Stimulated activated CD8-positive, alpha-beta memory T cell treated with anti-CD3 and anti-CD28 coated beads, Interleukin-7, amount 100 ng/mL, for 24 hours (primary cell): ENCODE measurements at places on chromosomes 2 and 18.

- DNase-seq, result no peak
These were observed 123.7 kb downstream of the COL6A3 start for GRCh38 chr2:237290261-237290660.

DNA sequence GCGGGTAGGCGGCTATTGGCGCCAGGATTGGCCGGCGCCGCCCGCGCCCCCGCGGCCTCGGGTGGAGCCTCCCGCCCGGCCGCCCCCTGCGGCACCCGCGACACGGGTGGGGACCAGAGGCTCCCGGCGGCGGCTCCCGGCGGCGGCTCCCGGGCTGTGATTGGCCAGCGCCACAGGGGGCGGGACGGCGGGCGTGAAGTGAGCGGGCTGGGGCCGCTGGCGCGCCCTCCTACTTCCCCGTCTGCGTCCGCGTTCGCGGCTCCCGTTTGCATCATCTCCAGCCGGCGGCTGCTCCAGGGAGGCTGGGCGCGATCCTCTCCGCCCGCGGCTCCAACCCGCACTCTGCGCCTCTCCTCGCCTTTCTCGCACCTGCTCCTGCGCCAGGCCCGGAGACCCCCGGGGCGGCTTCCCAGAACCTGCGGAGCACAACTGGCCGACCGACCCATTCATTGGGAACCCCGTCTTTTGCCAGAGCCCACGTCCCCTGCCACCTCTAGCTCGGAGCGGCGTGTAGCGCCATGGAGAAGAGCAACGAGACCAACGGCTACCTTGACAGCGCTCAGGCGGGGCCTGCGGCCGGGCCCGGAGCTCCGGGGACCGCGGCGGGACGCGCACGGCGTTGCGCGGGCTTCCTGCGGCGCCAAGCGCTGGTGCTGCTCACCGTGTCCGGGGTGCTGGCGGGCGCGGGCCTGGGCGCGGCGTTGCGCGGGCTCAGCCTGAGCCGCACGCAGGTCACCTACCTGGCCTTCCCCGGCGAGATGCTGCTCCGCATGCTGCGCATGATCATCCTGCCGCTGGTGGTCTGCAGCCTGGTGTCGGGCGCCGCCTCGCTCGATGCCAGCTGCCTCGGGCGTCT, at the start of gene SLC1A4:
Gene SLC1A4 (plus strand): TSS at position 274 of the 856 bp plus-strand sequence. CDS start 245 bp downstream, at position 519.
- peak; percentile 61 for DNase-seq

- no peak for DNase-seq
These were observed 233.7 kb upstream of the EPC2 start for GRCh38 chr2:148410899-148411298.

DNA sequence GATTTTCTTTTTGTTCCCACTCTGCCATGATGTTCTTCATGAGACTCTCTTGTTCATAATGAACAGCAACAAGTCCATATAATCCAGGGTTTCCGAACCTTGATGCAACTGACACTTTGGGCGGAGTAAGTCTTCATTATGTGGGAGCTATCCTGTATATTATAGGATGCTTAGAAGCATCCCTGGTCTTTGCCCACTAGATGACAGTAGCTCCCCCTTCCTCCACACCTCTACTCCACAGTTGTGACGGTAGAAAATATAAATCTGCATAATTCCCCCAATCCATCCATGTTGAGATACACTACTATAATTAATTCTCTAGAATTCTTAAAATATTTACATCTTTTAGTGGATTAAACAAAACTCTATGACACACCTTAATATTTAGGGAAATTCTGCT, 482.2 kb upstream of the CELF4 start:
- DNase-seq, result no peak

DNA sequence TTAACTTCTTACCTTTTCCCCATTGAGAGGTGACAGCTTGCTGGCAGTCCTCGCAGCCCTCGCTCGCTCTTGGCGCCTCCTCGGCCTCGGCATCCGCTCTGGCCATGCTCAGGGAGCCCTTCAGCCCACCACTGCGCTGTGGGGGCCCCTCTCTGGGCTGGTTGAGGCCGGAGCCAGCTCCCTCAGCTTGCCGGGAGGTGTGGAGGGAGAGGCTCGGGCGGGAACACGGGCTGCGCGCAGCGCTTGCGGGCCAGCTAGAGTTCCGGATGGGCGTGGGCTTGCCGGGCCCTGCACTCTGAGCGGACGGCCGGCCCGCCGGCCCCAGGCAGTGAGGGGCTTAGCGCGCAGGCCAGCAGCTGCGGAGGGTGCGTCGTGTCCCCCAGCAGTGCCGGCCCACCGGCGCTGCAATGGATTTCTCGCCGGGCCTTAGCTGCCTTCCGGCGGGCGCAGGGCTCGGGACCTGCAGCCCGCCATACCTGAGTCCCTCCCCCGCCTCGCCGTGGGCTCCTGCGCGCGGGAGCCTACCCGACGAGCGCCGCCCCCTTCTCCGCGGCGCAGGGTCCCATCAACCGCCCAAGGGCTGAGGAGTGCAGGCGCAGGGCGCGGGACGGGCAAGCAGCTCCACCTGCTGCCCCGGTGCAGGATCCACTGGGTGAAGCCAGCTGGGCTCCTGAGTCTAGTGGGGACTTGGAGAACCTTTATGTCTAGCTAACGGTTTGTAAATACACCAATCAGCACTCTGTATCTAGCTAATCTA, 335.0 kb downstream of the CBLN2 start:
- DNase-seq, result no peak

GRCh38 chr2:25928668-25929067, 50.4 kb upstream of the ASXL2 start:
- DNase-seq, result no peak

DNA sequence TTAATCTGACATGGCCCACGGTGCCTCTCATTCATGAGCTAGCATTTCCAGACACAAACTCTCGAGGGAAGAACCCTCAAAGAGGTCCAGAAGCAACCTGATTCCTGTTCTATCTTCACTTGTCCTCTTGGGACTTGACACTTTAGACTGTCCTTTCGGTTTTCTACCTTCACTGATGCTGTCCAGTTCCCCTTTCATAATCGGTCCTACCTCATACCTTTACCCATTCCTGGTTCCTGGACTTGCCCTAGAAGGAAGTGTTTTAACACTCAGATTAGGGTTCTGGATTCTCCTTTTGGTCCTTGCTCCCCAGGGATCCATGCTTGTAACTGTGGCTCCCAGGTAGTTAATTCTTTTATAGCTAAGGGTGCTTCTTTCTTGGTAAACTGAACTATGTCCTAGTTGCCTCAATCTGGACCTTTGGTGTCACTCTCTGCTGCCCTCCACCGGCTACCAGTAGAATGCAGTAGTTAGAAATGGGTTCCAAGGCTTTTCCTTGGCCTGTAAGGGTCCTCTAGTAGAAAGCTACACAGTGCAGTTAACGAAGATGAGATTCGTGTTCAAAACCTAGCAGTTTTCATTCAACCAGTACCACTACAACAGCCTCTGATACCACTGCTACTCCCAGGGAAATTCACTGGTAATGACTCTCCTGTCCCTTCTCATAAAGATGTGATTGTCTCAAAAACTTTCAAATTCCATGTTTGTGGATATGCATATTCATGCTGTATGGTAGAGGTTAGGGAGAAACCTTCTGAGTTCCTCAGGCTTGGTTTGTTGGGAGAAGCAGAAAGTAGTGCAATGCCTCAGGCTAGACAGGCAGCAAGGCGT, 178.1 kb upstream of the CYP26B1 start:
- no peak for DNase-seq

DNA sequence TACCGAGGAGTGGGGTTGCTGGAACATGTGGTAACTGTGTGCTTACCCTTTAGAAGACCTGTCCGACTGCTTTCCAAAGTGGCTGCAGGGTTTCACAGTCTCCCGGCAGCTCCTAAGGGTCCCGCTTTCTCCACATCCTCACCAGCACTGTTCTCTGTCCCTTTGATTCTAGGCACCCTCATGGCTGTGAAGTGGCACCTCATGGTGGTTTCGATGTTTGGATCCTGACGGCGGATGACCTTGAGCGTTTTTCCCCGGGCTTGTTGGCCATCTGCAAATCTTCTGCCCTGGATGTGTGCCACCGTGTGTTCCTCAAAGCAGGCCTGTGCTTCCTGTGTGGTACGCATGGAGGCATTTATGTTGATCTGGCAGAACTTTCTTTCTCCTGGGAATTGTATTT, 292.5 kb upstream of the HDAC4 start:
- no peak for DNase-seq
